ENCODE measurements at places on chromosomes 16 and 17.

GRCh38 chr16:56732366-56732765 is 2.4 kb downstream of the NUP93 start:
- DNase-seq, result no peak

DNA sequence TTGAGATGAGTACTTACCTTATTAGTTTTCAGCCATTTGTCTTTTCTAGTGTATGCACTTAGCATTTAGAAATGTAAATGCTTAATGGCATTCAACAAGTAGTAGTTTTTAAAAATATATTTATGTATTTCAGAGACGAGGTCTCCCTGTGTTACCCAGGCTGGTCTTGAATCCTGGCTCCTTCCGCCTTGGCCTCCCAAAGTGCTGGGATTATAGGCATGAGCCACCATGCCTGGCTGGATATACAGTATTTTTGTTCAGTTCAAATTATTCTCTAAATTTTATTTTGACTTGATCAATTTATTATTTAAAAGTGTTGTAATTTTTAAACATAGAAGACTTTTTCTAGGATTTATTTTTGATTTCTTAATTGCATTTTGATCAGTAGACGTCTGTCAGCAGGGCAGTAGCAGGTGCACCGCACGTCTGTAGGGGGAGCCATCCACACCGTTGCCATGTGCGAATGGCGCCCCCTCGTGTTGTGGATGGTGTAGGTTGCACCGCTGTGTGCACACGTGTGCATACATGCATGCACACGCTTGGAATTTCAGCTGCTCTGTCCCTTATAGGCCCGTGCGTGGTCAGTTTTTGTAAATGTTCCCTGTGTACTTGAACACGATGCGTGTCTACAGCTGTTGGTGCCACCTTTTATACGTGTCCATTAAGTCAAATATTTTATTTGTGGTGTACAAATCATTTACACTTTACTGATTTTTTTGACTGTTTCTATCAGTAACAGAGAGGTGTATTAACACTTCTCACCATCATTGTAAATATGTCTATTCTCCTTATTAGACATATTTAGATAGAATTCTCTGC is 30.6 kb downstream of the RPTOR start:
- peak; percentile 92 for DNase-seq

DNA sequence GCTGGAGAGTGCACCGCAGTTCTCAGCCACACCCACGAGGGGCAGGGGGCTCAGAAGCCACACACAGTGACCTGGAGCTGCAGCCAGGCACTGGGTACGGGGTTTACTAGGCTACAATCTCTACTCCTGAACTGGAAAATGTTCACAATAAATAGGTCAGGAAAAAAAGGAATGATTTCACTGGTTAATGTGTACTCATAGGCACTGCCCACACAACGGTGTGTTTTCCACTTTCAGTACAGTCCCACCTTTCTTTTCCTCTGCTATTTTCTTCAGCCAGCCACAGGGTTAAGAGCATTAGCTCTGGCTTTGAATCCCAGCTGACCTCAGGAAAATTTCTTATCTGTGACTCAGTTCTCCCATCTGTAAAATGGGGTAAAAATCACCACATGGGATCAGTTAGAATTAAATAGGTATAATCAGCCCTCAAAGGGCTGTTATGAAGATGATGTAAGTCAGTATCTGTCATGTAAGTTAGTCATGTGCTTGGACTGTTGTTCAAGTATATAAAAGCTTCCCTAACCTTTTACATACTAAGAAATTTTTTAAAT is 35.7 kb downstream of the ZCCHC14 start:
- peak; percentile 49 for DNase-seq

DNA sequence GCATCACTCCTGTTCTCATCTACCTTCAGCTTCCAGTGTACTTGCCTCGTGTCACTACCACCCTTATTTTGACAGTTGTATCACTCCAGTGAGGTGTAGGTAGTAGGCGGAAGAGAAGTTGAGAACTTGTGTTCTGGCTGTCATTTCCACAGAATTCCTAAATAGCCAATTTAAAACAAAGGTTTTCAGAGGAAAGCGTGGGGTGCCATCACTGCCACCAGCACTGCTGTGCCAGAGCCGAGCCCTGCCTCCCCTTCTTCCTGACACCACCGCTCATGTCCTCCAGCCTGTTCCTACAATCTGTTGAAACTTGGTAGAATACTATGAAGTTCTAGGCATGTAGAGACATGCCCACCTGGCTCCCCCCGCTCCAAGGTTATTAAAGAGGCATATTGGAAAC is 215.8 kb downstream of the TANC2 start:
- no peak for DNase-seq

DNA sequence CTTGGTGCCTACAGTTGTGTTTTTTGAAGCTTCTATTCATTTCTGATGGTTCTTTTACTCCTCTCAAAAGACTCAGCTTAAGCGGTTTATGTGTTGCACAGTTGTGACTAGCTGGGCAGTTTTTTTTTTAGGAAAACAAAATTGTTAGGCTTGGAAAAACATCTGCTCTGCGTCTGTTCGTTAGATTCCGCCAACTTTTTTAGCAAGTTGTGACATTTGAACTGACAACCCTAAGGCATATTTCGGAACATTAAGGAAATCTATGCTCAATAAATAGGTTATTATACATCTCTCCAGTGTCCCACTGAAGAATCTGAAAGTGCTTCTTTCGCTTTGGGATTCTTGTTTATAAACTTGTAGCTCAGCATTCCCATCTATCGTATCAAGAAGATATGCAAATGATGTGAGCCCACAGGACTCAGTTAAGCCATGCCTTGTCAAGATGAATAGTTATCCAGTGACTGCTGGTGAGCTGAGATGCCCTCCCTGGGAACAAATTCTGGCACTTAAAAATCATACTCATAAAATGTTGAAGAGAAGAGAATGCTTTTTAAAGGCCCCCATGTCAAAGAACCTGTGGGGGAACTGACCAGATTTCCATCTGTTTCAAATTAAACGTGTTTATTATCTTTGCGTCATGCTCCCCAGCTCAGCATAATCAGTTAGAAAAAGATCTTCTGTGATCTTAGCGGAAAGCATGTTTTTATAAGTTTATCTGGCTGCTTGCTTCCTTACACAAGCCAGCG is 109.0 kb upstream of the FAM20A start:
- DNase-seq, result peak; percentile 45

- peak; percentile 25 for DNase-seq
These were observed 11.1 kb downstream of the NACA2 start for GRCh38 chr17:61579961-61580360.

DNA sequence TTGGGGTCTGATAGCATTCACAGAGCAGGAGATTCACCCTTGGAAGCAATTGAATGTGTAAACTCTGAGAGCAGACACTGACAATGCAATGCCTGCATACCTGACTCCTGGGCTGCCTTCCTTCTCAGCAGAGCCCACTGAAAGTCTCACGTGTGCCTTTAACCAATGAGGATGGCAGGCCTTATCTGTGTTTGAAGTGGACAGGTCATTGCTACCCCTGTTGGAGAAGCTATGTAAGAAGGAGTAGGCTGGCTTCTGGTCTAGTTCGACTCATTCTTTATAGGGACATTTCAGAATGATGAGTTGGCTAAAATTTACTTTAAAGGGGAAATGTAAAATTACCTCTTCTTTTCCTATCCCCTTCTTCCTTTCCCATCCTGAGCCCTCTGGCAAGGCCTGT is 446.3 kb downstream of the SLC39A11 start:
- no peak for DNase-seq

GRCh38 chr17:144936-145670 is 7.7 kb downstream of the SCGB1C2 start:
- no peak for DNase-seq

DNA sequence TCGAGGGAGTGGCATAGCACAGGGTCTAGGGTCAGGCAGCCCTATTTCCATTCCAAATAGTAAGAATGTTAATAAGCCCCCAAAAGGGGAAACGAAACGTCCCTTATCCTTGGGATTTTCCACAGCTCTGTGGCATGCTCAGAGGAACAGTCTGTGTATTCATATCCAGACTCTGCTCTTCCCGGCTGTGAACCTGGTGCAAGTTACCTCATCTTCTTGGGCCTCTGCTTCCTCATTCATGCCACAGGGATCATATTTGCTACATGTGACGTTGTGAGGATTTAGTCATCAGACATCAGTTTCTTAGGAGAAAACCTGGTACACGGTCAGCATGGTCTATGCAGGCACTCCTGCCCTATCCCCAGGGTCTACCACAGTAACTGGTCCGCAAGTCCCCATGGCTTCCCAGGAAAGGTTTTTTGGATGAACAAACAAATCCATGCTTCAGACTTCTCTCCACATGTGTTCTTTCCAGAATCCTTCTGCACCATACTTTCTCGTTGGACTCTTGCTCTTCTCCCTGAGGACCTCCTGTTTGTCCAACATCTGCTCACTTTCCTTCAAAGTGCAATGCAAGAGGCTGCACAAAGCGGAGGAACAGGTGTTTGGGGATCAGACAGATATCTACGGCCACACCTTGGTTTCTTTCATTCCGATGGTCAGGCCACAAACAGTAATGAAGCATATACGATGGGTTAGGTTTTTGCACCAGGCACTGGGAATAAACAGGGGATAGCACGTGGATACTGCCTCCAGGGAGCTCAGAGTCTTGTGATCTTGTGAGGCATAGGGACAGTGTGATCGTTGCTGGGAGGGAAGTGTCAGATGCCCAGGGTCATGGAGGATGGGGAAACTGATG is 17.7 kb downstream of the GLP2R start:
- DNase-seq, result no peak

GRCh38 chr16:53093162-53093744 is 38.5 kb downstream of the CHD9 start:
- no peak for DNase-seq

DNA sequence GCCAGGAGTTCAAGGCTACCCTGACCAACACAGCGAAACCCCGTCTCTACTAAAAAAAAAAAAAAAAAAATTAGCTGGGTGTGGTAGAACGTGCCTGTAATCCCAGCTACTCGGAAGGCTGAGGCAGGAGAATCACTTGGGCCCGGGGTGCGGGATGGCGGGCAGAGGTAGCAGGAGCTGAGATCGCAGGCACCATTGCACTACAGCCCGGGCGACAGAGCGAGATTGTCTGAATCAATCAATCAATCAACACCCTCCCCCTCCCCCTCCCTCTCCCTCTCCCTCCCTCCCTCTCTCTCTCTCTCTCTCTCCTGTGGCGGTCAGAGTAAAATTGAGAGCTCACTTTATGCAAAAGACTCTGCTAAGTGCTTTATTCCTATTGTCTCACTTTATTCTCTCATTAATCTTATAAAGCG is 1.2 kb downstream of the HSDL1 start:
- no peak for DNase-seq

DNA sequence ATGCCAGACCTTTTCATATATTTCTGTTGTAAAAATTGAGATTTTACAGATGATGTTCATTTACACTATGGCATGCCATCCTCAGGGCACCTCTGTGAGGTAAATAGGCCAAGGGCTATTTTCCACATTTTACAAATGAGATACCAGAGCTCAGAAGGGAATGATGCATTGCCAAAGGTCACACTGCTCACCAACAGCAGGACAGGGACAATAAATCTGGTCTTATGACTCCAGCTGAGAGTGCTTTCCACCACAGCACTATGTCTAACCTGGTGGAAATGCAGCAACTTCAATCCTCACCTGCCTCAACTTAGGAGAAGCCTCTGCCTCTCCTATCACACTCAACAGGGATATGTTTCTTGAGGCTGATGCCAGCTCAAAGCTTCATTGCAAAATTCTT is 40.6 kb downstream of the GRIN2A start:
- DNase-seq, result no peak

- DNase-seq, result no peak
These were observed 13.1 kb downstream of the TBC1D24 start for GRCh38 chr16:2487903-2488531.

DNA sequence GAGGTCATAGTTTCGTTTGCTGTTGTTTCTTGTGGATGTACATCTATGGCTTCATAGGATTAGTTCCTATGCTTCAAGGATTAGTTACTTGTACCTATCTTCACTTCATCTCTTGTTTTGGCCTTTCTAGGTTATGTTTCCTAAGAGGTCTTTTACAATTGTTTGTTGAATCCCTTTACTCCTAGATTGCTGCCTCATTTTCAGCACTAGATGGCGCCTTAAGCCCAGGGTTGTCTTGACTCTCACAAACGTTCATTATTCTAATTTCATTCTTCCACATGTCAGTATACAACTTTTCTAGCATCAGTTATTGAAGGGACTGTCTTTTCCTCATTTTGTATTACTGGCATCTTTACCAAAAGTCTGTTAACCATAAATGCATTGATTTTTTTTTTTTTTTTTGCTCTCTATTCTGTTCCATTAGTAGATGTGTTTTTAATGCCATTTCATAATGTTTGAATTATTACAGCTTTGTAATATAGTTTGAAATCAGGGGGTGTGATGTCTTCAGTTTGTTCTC is 45.0 kb upstream of the NACA2 start:
- peak; percentile 11 for DNase-seq

DNA sequence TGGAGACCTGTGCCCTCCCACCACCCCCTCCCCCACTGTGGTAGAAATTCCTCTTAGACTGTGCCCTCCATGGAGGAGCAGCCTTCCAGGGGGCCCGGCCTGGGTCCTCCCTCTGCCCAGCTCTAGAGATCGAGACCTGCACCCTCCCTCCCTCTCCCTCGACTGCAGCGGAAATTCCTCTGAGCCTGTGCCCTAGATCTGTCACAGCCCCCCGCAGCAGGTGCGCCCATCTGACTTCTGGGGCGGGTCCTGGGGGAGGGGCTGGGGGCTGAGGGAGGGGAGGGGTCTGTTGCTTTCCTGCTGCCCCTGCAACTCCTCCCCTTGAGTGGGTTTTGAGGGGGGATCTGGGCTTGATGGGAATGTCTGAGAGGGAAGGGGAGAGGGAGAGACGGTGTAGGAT is 177.8 kb upstream of the GSE1 start:
- no peak for DNase-seq

GRCh38 chr16:4788489-4788889 is 344 bp upstream of the SEPTIN12 start:
- no peak for DNase-seq

- DNase-seq, result peak; percentile 64
These were observed 38.8 kb downstream of the BAHCC1 start for GRCh38 chr17:81434072-81434471.

DNA sequence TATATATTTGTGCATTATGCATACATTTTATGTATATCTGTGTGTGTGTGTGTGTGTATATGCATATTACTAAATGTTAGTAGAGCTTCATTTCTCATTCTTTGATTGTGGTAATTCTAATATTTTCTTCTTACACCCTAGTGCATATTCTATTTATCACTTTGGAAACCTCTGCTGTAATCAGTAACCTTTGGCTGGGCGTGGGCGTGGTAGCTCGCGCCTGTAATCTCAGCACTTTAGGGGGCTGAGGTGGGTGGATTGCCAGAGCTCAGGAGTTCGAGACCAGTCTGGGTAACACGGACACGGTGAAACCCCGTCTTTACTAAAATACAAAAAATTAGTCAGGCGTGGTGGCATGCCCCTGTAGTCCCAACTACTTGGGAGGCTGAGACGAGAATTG is 26.9 kb downstream of the CPSF4L start:
- no peak for DNase-seq

DNA sequence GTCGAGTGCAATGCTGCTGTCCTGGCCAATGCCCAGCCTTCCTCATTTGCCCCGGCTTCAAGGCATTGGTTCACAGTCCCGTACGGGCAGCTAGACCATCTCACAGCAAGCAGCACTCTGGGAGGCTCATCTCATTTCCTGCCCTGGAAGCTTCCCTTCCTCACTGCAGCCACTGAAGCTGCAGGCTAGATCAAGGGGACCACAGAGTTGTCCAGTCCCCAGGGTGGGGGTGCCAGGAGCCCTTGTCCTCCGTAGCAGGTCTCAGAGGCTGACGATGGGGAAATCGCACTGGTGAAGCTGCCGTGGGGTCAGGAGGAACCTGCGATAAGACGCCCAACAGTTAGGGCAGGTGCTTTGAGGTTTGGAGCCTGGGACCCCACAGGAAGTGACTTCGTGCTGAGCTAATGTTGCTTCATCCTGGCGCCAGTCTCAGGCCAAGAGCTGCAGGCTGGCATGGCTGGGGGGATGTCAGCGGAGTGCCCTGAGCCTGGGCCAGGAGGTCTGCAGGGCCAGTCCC is at the start of gene SPNS3:
TSS of gene SPNS3 (plus strand) at position 426 of the 517 bp plus-strand sequence. CDS start at position 454, 28 bp downstream.
- no peak for DNase-seq
